ENCODE measurements at places on chromosomes 6 and 20.
A peak's percentile ranks its signal among the peaks of the same experiment; 100 is the strongest.

DNA sequence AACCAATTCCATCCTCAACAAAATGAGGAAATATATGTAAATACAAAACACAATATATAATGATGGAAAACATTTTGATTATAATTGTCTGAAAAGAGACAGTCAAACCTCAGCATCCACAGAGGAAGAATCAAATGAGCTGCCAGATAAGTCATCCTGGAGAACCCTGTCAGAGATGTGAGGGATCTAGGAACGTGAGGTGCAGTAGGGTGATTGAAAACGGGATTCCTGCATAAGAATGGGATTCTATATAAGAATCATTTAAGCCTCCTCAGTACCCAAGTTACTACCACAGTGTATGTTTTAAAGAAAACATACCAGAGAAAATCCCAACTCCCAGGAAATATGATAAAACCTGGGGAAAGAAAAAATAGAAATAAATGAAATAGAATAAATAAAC, 690.5 kb downstream of the FRK start:
- DNase-seq, result no peak

DNA sequence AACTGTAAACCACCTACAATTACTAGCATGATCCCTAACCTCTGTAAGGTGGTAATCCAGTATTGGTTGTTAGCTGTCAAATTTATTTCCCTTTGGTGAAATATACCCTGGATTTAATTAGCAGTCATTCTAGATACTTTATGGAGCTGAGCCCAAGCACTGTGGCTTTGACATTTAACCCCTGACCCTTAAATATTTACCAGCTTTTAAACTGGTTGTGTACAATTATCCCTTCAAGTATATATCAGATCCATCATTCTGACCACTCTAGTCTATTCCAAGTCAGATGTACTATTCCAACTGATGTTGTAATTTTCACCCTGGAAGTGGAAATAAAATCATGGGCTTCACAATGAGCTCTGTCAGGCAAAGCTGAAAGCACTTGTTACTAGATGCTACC, 229.6 kb downstream of the FOXC1 start:
- no peak for DNase-seq

DNA sequence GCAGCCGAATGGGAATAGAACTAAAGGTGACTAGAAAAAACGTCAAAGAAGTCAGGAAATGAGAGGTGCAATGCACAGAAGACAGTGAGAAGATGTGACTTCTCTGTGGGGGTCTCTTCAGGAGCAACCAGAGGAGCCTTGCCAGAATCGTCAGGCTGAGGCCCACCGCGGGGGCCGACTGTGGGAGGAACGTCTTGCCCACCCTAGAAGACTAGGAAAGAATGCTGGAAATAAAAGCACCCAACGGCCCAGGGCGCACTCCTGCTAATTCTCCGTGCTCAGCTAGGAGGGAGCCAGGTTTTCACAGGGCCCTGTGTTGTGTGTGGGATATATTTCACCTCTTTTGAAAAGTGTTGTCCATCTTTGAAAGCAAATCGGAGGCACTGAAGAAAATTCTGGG, 129.2 kb downstream of the SMOC2 start:
- no peak for DNase-seq

GRCh38 chr6:131950767-131951575, at the start of gene CCN2:
TSS of gene CCN2 (minus strand) at chr6:131951372. CDS start at chr6:131951172, 200 bp downstream.
- peak; percentile 86 for DNase-seq

- no peak for DNase-seq
These were observed 105.8 kb upstream of the SUPT3H start for GRCh38 chr6:45483501-45483900.

DNA sequence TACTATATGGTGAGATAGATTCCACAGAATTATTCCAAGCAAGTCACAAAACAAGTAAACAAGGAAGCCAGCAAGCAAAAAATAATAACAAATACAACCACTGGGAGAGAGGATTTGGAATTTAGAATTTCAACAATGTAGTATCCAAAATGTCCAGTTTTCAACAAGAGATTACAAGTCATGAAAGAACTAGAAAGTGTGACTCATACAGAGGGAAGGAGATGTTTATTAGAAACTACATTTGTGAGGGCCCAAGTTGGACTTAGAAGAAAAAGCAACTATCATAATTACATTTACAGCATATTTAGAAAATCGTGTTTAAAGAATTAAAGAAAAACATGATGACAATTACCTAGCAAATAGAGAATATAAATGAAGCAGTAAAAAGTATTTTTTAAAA, 494.6 kb upstream of the ID4 start:
- no peak for DNase-seq

DNA sequence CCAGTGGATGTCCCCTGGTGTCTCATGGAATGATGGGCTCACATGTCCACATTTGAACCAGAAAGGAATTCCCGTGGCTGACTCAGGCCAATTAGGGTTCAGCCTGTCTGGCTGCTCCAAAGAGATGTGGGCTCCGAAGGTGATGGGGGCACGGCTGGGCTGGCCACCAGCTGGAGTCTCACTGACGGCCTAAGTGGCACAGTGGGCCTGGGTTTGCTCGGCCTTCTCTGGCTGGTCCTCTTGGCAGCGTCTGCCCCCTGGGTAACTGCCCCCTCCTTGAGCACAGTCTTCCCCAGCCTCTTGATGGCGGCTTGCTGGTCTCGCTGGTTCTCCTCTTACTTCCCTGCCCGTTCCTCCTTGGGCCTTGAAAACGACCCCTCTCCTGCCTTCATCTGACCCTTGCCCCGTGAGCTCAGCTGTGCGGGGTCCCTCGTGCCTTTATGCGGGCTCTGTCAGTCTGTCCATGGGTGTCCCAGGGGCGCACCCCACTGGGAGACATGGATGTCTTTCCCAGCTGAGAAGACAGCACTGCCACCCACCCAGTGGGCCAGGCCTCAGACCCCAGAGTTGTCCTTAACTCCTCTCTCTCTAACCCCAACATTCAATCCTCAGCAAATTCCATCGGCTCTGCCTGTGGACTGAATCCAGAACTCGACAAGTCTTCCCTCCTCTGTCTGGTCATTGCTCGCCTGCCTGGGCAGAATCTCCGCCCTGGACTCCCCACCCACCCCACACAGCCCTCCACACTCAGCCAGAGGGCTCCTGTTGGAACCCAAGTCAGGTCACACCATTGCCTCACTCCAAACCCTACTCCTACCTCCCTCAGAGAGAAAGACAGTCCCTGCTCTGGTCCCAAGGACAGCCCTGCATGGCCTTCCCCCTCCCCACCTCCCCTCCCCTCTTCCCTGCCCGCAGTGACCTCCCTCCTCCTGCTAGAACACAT, 78.7 kb downstream of the CEBPB start:
- no peak for DNase-seq

GRCh38 chr6:39369987-39370386, 47.5 kb upstream of the KCNK16 start:
- DNase-seq, result no peak

DNA sequence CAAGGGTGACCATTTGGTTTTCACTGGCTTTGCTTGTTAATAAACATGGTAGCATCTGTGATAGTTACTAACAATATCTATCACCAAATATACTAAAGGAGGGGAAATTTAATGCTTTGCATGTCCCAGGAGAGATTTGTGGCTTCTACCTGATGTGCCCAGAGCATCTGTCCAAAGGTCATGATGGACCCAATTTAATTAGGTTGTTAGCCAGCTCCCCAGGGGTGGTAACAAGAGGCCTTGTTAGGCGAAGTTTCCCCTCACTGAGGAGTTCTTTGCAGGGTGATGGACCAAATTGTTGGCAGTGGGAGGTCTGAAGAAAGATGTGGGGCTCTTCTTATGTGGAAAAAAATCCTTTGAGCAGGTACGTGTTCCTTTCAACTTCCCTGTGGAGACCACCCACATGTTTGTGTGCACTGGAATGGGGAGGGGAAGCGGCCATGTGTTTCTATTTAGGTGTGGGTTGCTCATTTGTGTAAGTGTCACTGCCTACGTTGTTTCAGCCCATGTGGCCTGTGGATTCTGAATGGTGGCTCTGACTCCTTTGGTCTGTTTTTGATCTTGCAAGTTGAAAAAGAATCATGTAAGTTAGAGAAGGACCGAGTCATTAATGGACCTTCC, 137.6 kb downstream of the CLIC5 start:
- DNase-seq, result no peak

GRCh38 chr6:105087571-105088211, 92.1 kb downstream of the POPDC3 start:
- DNase-seq, result no peak

DNA sequence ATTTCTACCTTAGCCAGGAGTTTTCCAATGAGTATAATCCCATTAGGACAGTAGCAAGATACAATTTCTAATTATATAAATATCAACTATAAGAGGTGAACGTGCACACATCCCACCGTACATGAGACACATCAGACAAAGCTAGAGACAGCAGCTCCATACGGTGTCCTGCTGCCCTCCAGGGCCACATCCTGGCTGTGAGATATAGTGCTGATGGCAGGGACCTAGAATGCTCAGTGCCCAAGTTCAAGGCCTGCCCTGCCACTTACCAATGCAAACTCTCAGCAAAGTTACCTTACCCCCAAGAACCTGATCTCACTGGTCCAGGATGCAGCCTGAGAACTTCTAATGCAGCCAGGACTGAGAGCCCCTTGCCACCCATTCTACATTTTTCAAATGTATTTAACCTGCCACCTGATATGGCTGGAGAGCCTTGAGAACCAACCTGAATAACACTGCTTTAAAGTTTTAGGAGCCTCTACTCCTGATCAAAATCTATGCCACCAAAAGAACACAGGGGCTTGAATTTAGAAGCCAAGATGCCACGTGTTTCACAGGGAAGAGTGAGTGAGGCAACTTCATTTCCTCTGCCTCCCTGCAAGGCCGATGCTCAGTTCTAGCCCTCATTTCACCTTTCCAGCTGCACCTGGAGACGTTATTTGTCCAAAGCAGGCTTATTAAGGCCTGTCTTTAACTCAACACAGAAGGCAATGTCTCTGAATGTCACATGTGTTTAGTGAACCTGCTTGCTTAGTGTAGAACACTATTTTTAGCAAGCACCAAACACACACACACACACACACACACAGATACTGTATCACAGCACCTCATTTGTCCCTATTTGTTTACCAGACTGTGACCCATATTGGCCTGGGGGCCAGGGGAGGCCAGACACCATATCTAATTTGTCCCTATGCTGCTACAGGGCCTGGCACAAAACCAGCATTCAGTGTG, 6.1 kb downstream of the NFATC2 start:
- DNase-seq, result no peak

GRCh38 chr20:53767206-53767930, 173.7 kb upstream of the ZNF217 start:
- no peak for DNase-seq

DNA sequence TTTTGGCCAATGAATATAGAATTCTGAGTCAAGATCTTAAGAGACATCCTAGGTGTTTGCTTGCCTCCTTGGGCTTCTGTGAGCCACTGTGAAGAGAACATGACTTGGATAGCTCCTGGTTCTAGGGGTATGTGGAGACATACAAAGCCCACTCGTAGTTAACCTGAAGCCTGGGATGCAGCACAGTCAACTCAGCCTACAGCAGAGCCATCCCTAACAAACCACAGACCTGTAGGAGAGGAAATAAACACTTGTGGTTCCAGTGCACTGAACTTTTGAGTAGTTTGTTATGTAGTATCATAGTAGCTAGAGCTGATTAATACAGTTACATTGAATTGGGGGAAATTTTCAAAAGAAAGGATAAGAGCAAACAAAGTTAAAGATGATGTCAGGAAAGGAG, 474.4 kb upstream of the HSF2 start:
- no peak for DNase-seq

- no peak for DNase-seq
These were observed 6.4 kb upstream of the HLA-DOA start for GRCh38 chr6:33015798-33016197.

DNA sequence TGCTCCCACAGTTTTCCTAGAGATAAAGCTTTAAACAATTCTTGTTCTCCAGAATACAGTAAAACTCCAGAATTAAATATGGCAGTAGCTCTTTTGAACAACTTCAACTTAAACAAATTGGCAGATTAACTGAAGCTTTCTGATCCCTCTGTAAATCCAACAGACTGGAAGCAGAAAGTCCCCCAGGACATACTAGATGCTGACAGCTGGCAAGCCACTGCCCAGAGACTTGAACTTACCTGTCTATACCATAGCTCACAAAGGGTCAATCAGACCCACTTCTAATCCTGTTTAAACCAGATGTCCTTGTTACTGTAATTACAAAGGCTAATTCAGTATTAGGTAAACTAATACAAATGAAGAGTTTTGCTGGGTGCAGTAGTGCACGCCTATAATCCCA, 12.3 kb downstream of the GPLD1 start:
- no peak for DNase-seq

GRCh38 chr6:136550330-136551071, at the start of gene MAP7:
TSS of gene MAP7 (minus strand) at chr6:136550422. CDS start at chr6:136550408, 14 bp downstream.
- DNase-seq, result peak; percentile 94

DNA sequence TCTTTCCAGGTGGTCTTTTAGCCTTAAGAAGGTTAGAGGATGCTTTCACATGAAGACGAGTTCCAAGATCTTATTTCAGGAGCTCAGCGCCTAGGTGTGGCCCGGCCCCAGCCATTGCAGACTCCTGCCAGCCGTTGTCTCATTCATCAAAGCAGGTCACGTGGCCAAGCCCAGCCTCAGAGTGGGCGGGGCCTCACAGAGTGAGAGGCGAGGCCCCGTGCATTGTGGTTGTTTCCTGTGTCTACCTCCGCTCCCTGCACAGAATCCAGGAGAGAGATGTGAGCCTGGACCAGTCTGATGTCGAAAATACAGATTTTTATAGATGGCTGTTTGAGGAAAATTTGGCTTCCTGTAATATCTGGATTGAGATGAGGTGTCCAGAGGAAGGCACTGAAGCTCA, 49.2 kb upstream of the CST5 start:
- DNase-seq, result no peak

DNA sequence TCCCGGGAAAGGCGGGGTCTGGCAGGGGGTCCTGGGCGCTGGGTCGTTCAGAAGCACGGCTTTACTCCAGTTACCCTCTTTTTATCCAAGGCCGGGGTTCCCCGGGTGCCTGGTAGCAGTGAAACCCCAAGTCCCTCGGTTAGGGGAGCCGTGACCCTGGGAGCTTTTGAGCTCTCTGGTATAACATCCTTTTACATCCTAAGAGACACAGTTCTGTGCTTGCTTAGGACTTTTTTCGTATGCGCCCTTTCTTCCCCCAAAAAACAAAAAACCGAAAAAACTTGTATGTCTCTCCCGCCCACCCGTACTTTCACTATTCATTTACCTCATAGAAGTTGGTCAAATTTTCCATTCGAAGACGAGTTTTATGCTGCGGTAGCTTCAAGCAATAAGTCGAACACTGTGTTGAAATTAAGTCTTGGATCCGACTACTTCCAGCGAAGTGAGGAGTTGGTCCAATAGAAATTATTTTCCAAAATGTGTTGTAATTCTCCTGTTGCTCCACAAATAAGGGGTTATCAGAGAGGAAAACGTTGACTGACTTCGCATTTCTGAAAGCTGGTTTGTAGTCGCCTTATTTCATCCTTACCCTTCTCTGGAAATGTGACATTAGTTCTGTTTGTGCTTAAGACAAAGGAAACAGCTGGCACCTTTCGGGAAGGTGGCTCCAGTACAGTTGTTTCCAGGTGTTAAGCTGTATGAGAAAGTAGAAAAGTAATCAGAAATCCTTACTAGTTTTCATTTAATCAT, 816 bp upstream of the MAN1A1 start:
- DNase-seq, result no peak
